ENCODE measurements at places on chromosomes 1 and 21.

- peak within 1 kb of the TSS; percentile 74 for H3K27ac ChIP-seq
- H3K27me3 ChIP-seq: no peaks in the 10 kb centered on the region
- H3K4me1 ChIP-seq: peaks cover 29% of the 10 kb centered on the region
- H3K36me3 ChIP-seq: no peaks in the 10 kb centered on the region
- no peak for DNase-seq
Measured at GRCh38 chr1:156284112-156284511, at the start of gene TMEM79. TSS of gene TMEM79 (plus strand) at chr1:156284325. CDS start at chr1:156285227, 902 bp downstream.

- no peak overlapping the region for H3K4me3 ChIP-seq
- H3K27ac ChIP-seq: no peak overlapping the region
- no peaks in the 10 kb centered on the region for H3K36me3 ChIP-seq
Measured at GRCh38 chr21:25036775-25037174, 570.5 kb downstream of the MRPL39 start.

GRCh38 chr1:11342621-11343032 is 69.6 kb downstream of the UBIAD1 start:
- no peak overlapping the region for H3K27ac ChIP-seq
- H3K36me3 ChIP-seq: no peaks in the 10 kb centered on the region
- DNase-seq: no peak
- peaks cover 1% of the 10 kb centered on the region for H3K4me1 ChIP-seq

GRCh38 chr21:41993744-41994143 is 16.4 kb downstream of the ZBTB21 start:
- no peak for DNase-seq
- H3K4me3 ChIP-seq: no peak overlapping the region

- no peak overlapping the region for H3K4me3 ChIP-seq
- no peak overlapping the region for H3K27ac ChIP-seq
- no peaks in the 10 kb centered on the region for H3K27me3 ChIP-seq
- no peaks in the 10 kb centered on the region for H3K4me1 ChIP-seq
Measured at GRCh38 chr1:35340519-35340918, 72.0 kb downstream of the ZMYM4 start.

- DNase-seq: no peak
- no peak overlapping the region for H3K27ac ChIP-seq
- no peaks in the 10 kb centered on the region for H3K4me1 ChIP-seq
- H3K36me3 ChIP-seq: no peaks in the 10 kb centered on the region
- no peaks in the 10 kb centered on the region for H3K27me3 ChIP-seq
Measured at GRCh38 chr21:39681257-39681656, 63.7 kb upstream of the IGSF5 start.

DNA sequence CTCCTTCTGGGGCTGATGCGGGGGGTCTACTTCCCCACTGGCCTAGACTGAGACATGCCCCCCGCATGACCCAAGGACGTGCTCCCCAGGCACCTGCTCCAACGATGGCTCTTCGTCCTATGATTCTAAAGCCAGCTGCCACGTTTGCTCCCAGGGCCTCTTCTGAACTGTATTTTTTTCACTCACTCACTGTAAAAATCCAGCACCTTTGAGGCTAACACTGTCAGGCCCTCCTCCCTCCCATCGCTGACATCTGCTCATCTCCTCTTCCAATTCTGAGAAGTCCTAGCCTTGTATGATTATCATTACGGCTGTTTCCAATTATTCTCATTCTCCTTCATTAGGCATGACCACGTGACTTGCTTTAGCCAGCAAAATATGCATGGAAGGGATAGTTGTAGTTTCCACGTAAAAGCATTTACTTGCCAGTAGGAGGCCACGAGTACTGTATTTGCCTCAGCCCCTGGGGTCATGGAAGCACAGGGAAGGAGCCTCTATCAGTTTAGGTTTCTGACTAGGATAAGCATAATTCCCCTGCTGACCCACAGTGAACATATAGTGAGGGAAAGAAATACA is 19.1 kb upstream of the EDN2 start:
- no peaks in the 10 kb centered on the region for H3K27me3 ChIP-seq
- no peak for DNase-seq
- H3K4me1 ChIP-seq: no peaks in the 10 kb centered on the region

DNA sequence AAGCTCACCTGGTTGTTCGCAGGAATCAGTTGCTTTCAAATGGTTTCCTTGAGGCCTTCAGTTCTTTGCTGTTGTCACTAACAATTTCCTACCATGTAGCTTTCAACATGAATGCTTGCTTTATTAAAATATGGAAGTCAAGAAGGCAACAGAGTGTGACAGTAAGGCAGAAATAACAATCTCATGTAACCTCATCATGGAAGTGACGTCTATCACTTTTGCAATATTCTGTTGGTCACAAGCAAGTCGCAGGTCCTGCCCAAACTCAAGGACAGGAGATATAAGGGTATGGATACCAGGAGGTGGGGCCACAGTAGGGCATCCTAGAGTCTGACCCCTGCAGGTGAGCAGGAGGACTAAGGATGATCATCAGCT is 296.8 kb upstream of the ZP4 start:
- H3K4me1 ChIP-seq: no peaks in the 10 kb centered on the region
- no peaks in the 10 kb centered on the region for H3K27me3 ChIP-seq
- H3K36me3 ChIP-seq: no peaks in the 10 kb centered on the region
- H3K27ac ChIP-seq: no peak overlapping the region
- H3K4me3 ChIP-seq: no peak overlapping the region

GRCh38 chr1:28517649-28517999 is 11.8 kb downstream of the RCC1 start:
- no peaks in the 10 kb centered on the region for H3K27me3 ChIP-seq
- peaks cover 5% of the 10 kb centered on the region for H3K36me3 ChIP-seq

- no peak overlapping the region for H3K4me3 ChIP-seq
- H3K36me3 ChIP-seq: no peaks in the 10 kb centered on the region
- H3K4me1 ChIP-seq: peaks cover 26% of the 10 kb centered on the region
- no peak for DNase-seq
- no peaks in the 10 kb centered on the region for H3K27me3 ChIP-seq
Measured at GRCh38 chr1:23563003-23563402, 3.7 kb upstream of the ID3 start.

DNA sequence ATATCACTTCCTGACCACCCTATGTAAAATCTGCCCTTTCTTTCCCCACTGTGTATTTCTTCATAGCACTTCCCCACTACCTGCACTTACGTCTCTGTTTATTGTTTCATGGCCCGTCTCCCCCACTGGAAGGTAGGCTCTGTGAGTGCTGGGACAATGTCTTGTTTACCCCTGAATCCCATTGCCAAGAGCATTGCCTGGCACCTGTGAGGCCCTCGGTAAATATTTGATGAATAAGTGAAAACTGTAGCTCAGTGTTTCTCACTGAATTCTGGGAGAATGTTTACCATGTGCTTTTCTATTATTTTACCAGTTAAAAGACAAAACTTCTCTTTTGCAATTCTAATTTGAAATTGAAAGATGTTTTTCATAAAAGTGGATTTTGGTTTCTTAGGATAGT is 11.8 kb downstream of the NFASC start:
- H3K4me1 ChIP-seq: no peaks in the 10 kb centered on the region
- no peaks in the 10 kb centered on the region for H3K36me3 ChIP-seq
- H3K27me3 ChIP-seq: peaks cover 3% of the 10 kb centered on the region
- no peak for DNase-seq
- H3K4me3 ChIP-seq: no peak overlapping the region

DNA sequence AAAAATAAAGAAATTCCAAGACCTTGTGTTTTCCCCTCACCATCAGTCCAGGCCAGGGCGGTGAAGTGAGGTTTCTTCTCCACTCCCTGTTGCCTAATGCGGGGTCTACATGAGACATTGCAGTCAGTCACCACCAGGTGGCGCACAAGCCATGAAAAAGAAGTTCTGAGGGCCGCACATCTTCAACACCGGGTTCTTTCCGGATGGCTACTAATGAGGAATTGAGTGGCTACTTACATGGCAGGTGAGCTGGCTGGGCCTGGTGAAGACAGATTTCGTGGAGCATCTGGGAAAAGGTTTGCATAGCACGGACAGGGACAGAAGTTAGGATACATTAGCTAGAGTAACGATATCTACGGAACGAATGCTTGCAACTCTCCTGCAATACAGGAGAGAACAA is 15.8 kb upstream of the S100A11 start:
- no peak overlapping the region for H3K27ac ChIP-seq
- no peak overlapping the region for H3K4me3 ChIP-seq
- no peaks in the 10 kb centered on the region for H3K36me3 ChIP-seq
- H3K27me3 ChIP-seq: peaks cover 3% of the 10 kb centered on the region
- peaks cover 13% of the 10 kb centered on the region for H3K4me1 ChIP-seq
- peak; percentile 88 for DNase-seq

DNA sequence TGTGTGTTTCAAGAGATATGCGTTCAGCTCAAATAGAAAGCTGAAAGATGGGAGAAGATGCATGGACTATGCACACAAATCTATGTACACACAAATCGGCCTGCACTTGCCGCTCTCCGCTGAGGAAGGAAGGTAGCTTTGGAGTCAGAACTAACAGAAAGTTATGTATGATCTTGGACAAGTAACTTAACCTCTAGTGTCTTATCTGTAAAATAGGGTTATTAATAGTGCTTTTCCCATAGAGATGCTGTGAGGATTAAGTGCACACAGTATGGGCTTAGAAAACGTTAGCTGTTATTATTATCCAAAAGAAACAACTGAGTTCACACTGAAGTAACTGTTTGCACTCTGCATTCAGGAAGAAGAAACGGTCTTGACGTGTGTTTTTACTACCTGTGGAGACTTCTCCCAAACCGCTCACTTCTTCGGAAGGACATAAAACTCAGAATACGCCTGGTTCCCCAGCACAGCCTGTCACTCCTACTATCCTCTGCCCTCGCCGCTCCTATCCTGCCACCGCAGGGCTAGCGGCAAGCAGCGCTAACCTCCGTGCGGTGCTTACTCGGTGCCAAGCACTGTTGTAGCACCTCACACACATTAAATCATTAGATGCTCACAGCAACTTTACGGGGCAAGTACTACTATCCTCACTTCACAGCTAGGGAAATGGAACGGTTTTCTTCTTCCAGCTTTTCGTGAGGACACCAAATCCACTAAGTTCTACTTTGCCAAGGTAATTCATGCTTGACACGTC is 1.3 kb downstream of the TGFBR3 start:
- H3K36me3 ChIP-seq: no peaks in the 10 kb centered on the region
- peak; percentile 37 for DNase-seq
- H3K27ac ChIP-seq: peak overlapping the region; percentile 71
- peaks cover 17% of the 10 kb centered on the region for H3K4me1 ChIP-seq
- H3K27me3 ChIP-seq: no peaks in the 10 kb centered on the region

GRCh38 chr1:226598455-226598849 is 49.9 kb downstream of the STUM start:
- H3K4me1 ChIP-seq: no peaks in the 10 kb centered on the region
- H3K27me3 ChIP-seq: no peaks in the 10 kb centered on the region
- no peaks in the 10 kb centered on the region for H3K36me3 ChIP-seq

DNA sequence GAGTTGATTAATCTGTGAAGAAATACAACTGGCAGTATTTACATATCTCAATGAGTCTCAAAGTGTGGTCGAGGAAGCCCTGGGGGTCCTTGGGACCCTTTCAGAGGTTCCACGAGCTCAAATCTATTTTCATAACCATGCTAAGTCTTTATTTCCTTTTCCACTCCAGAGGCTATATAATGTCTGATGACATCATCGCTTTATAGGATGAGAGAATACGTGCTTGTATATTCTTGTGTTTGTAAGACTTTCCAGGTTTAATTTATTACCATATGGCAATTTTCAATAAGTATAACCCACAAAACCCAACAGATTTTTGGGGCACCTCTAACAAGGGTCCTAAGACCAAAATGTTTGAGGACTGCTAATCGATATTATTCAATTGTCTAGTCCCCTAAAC is 1.4 kb upstream of the SLC19A2 start:
- no peaks in the 10 kb centered on the region for H3K27me3 ChIP-seq
- no peak overlapping the region for H3K27ac ChIP-seq
- H3K4me3 ChIP-seq: no peak overlapping the region
- H3K36me3 ChIP-seq: no peaks in the 10 kb centered on the region
- peaks cover 13% of the 10 kb centered on the region for H3K4me1 ChIP-seq

DNA sequence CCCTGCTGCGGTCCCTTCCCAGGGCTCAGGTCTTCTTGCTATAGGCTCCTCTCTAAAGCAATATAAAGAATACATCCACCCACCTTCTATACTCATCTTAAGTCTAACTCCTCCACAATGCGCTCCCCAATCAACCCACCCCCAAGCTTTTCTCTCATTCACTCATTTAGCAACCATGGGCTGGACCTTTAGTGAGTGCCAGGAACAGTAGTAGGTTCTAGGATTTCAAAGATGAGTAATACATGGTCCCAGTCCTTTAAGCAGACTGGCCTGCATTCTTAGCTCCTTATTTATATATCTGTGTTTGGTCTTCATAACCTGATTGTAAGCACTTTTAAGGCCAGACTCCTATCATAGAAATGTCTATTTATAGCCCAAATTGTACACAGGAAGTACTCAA is 5.9 kb downstream of the CAMK1G start:
- no peaks in the 10 kb centered on the region for H3K36me3 ChIP-seq
- H3K27ac ChIP-seq: no peak overlapping the region
- H3K4me1 ChIP-seq: no peaks in the 10 kb centered on the region
- no peaks in the 10 kb centered on the region for H3K27me3 ChIP-seq
- no peak overlapping the region for H3K4me3 ChIP-seq
- no peak for DNase-seq

DNA sequence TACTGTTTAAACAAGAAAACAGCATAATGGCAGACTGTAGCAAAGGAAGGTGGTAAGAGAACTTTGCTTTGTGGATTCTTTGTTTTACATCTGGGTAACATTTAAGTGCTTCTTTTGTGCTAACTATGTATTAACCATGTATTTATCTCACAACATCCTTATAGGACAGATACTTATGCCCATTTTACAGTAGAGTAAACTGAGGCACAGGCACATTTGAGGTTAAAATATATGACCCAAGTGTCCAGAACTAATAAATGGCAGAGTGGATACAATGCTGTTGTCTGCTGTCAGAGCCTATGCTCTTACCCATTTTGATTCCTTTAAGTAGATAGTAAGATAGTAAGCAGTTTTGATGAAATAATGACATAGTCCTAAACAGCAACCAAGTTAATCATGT is 7.3 kb downstream of the CAPZA1 start:
- H3K4me3 ChIP-seq: no peak overlapping the region
- H3K4me1 ChIP-seq: peaks cover 85% of the 10 kb centered on the region
- H3K27ac ChIP-seq: no peak overlapping the region
- H3K36me3 ChIP-seq: peaks cover 3% of the 10 kb centered on the region
- no peaks in the 10 kb centered on the region for H3K27me3 ChIP-seq

- no peak overlapping the region for H3K4me3 ChIP-seq
- H3K36me3 ChIP-seq: no peaks in the 10 kb centered on the region
- DNase-seq: no peak
- no peaks in the 10 kb centered on the region for H3K27me3 ChIP-seq
- H3K27ac ChIP-seq: no peak overlapping the region
- no peaks in the 10 kb centered on the region for H3K4me1 ChIP-seq
Measured at GRCh38 chr1:3120140-3120539, 51.1 kb downstream of the PRDM16 start.
